ENCODE measurements at places on chromosomes 12 and 14.

- no peak for DNase-seq
Measured at GRCh38 chr12:1580526-1580925, 13.9 kb downstream of the FBXL14 start.

DNA sequence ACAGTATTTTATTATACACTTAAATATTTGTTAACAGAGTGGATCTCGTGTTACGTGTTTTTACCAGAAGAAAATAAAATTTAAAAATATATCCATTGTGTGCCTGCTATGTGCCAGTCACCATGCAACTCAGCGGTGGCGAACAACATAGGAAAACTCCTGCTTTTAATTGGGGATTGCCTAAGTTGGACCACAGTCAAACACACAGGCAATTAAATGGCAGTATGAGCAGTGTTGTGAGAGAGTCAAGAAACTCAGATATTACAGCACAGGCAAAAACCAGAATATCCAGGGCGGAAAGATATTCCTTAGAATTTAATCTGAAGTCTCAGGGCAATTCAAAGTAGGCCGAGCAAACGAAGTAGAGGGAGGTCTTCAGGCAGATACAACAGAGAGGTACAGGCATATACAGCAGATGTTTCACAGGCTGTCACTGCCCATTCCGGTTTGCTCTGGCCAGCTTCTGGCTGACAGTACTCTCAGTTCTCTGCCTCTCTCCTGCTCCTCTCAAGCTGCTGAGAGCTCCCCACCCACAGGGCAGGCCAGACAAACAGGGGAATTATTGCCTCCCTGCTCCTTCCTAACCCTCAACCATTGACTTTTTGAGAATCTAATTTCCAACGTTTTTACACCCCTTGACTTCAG lies 540.2 kb upstream of the TMEM132C start:
- DNase-seq: no peak

DNA sequence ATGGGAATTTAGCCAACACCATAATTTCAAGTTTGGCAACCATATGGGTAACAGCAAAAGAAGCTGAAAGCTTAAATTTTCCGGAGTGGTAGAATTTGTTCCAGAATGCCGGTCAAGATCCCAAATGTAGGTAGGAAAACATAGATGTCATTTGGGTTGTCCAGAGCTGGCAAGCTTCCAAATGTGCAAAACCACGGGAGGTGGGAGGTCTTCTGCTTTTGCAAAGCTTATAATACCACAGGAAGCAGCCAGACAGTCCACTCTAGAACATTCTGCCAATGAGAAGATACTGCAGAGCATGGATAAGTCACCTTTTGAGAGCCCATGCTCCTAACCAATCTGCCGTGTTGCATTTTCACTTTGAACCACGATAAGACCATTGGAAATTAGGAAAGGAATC lies 26.4 kb upstream of the BATF start:
- DNase-seq: no peak

DNA sequence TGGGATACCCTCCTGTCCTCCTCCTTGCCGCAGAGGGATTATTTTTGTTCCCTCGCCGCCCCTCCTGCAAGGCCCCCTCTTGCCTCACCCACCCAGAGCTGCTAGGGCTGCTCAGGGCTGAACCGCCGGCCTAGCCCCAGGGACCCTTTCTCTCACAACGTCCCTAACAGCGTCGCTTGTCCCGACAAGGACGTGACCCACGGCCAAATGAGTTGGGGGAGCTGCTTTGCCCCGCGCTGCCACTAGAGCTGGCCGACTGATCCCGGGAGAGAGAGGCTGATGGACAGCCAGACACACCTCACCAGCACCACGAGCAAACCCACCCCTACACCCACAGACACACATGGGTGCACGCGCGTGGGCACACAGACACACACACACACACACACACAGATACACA lies 154.6 kb upstream of the ALG10B start:
- DNase-seq: no peak

DNA sequence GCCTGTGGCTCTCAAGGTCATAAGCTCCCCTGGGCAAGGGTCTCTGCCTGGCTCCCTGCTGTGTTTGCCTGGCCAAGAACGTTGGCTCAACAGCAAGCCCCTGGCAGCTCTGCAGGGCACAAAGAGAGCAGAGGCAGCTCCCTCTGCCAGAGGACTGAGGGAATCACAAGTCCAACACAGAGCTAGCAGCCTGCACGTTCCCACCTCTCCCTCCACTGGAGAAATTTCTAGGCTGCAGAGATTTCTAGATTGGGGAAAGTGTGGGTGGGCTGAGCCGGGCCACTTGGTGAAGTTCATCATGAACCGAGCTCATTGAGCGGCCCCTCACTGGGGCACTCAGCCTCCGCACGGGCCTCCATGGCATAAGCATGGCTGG lies 19.8 kb downstream of the ZFYVE21 start:
- no peak for DNase-seq

GRCh38 chr12:75135026-75135425 lies 74.6 kb downstream of the KCNC2 start:
- DNase-seq: peak; percentile 10

DNA sequence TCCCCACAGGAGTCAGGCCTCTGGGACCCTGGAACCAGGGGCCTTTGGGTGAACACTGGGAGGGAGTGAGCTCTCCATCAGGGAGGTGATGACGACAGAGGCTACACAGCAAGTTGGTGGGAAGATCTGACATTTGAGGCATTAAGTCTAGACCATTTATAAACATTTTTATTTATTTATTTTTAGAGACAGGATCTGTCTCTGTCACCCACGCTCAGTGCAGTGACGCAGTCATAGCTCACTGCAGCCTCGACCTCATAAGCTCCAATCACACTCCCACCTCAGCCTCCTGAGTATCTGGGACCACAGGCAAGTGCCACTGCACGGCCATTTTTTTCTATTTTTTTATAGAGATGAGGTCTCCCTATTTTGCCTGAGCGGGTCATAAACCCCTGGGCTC lies 53.6 kb downstream of the TEAD4 start:
- no peak for DNase-seq

GRCh38 chr12:96549341-96549740 lies 60.0 kb downstream of the CFAP54 start:
- no peak for DNase-seq

GRCh38 chr14:90553298-90553920 lies 156.6 kb downstream of the CALM1 start:
- DNase-seq: no peak

- DNase-seq: no peak
Measured at GRCh38 chr14:66649498-66649897, 141.6 kb downstream of the GPHN start.

DNA sequence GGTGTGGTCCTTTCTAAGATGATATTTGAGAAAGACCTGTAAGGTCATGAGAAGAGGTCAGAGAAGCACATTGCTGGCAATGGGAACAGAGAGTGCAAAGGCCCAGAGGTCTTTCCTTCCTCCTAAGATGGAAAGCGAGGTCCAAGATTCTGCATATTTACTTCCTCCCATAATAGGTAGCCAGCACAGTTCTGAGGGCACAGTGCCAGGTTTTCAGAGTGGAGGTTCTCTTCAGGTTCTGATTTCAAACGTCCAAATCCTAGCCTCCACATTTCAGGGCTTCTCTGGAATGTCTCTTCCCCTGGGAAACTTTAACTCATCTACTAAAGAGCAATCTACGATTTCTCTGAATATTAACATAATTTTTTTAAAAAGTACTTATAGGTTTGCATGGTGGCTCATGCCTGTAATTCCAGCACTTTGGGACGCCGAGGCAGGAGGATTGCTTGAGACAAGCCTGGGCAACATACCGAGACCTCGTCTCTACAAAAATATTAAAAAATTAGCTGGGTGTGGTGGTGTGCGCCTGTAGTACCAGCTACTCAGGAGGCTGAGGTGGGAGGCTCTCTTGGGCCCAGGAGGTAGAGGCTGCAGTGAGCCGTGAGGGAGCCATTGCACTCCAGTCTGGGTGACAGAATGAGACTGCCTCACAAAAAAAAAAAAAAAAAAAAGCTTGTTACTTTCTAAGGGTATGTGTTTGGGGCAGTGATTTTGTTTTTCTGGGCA lies 526 bp upstream of the MRPL42 start:
- no peak for DNase-seq

DNA sequence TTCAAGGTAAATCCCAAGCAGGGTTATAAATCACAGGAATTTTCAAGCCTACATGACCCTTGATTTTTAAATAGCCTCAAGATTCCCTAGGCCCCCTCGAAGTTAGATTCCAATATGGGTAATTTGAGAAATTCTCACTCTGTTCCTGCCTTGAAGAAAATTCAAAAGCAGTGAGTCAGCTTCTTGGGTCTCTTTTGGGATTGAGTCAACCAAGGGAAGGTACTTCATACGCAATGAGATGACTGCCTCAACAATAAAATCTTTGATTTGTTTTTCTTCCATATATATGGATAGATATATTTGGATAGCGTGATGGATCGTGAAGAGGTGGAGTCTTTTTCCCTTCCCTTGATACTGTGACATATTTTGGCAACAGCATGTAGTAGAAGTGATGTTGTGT lies 180.4 kb upstream of the ATP2B1 start:
- DNase-seq: no peak

DNA sequence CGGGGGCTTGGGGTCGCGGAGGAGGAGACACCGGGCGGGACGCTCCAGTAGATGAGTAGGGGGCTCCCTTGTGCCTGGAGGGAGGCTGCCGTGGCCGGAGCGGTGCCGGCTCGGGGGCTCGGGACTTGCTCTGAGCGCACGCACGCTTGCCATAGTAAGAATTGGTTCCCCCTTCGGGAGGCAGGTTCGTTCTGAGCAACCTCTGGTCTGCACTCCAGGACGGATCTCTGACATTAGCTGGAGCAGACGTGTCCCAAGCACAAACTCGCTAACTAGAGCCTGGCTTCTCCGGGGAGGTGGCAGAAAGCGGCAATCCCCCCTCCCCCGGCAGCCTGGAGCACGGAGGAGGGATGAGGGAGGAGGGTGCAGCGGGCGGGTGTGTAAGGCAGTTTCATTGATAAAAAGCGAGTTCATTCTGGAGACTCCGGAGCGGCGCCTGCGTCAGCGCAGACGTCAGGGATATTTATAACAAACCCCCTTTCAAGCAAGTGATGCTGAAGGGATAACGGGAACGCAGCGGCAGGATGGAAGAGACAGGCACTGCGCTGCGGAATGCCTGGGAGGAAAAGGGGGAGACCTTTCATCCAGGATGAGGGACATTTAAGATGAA lies 630 bp downstream of the FOS start:
- DNase-seq: peak; percentile 66

DNA sequence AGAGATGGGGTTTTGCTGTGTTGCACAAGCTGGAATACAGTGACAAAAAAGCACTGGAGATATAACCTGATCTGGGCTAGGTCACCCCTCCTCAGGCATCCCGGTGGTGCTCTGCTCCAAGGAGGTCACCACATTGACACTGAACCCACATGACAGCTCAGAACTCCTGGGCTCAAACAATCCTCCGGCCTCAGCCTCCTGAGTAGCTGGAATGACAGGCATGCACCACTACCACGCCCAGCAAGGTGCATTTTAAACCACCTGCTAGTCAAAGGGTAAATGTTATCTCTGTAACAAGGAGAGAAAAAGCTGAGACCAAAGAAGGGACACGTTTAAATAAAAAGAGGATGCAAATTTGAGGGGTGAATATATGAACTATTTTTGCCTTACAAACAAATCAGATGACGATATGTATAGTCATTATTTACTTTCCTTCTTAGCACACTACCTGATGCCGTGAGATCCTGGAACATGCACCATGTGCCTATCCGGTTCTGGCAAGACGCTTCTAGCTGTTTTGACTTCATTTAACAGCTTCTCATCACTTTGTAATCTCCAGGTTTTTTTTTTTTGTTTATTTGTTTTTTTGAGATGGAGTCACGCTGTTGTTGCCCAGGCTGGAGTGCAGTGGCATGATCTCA lies 135.1 kb downstream of the PPM1H start:
- no peak for DNase-seq

- no peak for DNase-seq
Measured at GRCh38 chr12:9869307-9870161, at the start of gene CLEC2B. CLEC2B (minus strand) TSS chr12:9869354.

DNA sequence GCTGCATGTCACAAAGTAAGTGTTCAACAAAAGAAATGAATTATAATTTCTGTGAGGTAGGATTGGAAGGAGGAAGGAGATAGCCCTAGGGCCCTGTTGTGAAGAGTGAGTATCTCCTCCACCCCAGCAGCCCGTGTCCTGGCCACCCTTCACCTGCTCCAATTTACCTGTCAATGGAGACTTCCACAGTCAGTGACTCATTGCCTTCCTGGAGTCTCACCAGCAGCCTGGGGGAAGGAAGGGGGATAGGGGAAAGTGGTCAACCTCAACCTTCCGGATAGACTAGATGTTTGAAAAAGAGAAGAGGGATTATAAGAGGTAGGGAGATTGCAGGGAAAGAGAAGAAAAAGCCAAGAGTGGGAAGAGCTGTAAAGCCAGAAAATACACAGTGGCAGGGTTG lies 9.2 kb downstream of the STAT2 start:
- DNase-seq: no peak

GRCh38 chr12:45762185-45763110 lies 32.9 kb downstream of the ARID2 start:
- DNase-seq: peak; percentile 57

- DNase-seq: no peak
Measured at GRCh38 chr12:68514807-68515411, 95.8 kb upstream of the RAP1B start.

- no peak for DNase-seq
Measured at GRCh38 chr14:103164006-103164405, 40.7 kb downstream of the TNFAIP2 start.

- DNase-seq: peak; percentile 43
Measured at GRCh38 chr14:87049950-87050349, 943.0 kb downstream of the GALC start.

DNA sequence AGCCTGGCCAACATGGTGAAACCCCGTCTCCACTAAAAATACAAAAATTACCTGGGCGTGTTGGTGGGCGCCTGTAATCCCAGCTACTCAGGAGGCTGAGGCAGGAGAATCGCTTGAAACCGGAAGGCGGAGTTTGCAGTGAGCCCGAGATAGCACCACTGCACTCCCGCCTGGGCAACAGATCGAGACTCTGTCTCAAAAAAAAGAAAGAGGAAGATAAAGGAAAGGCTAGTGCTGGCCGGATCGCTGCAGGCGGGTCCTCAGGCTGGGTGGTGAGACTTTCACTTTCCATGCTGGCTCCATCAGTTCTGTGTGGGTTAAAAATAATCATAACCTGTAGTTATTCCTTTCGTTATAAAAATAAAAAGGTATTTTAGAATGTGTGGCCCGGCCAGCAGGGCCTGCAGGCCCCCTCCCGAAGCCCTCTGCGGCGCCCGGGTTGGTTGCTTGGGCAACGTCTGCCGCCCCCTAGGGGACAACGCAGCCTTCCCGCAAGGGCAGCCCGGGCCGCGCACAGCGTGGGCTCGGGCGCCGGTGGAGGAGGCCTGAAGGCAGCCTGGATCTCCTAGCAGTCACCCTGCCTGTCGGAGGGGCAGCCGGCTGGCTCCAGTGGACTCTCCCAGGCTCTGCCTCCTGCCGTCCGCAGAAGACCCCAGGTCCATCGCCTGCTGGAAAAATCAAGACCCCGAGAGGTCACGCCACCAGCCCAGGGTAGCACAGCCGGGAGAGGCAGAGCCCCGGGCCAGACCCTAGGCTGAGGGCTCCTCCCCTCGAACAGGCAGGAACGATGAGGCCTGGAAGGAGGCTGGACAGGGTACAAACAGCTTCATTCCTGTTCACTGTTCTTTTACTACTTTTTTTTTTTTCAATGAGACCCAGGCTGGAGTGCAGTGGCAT lies 5.0 kb upstream of the SLC25A47 start:
- DNase-seq: no peak

- no peak for DNase-seq
Measured at GRCh38 chr14:60204104-60204842, 39.1 kb upstream of the DHRS7 start.

GRCh38 chr14:91229743-91230200 lies 14.7 kb downstream of the GPR68 start:
- DNase-seq: no peak

- DNase-seq: no peak
Measured at GRCh38 chr12:61757831-61758505, 502.2 kb upstream of the USP15 start.

- no peak for DNase-seq
Measured at GRCh38 chr14:72123755-72124154, 191.5 kb downstream of the RGS6 start.

Data from NCI-H1105 treated with DMSO at 0.1 percent for 48 hours (cell line).